ENCODE measurements at places on chromosomes 2 and 18.

- no peak for DNase-seq
Measured at GRCh38 chr2:168976034-168976654, 55.0 kb downstream of the ABCB11 start.

- DNase-seq: no peak
Measured at GRCh38 chr2:133418021-133418420, 150.2 kb downstream of the NCKAP5 start.

DNA sequence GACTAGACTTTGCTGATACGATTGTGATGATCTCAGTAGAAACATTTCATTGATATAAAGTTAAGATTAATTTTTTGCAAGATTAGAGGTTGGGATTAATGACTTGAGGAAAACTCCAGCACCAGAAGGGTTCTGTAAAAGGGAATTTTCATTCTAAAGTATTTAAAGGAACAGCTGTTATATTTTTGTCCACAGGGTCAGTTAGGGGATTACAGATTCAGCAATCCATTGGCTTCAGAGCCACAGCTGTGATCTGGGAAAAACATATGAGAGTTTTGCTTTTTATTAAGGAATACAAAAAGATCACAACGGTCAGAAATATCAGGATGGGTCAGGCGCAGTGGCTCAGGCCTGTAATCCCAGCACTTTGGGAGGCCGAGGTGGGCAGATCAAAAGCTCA lies 19.6 kb upstream of the REV1 start:
- no peak for DNase-seq

GRCh38 chr18:54444319-54444914 lies 86.7 kb downstream of the C18orf54 start:
- no peak for DNase-seq

DNA sequence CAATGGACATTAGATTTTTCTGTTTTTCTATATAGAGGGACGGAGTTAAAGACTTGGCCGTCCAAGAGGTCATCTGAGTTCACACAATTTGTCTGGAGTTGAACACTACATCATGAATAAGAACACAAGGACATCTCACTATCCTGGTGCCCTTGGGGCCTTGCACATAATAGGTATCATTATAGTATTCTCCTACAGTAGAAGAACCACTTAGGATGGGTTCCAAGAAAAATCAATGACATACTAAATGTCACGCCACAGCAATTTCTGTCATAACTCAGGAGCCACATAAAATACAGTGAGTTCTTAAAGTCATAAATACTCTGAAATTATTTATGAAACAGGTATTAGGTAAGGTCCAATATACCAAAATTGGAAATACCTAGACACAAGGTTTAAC lies 154.4 kb downstream of the NCKAP5 start:
- no peak for DNase-seq

- no peak for DNase-seq
Measured at GRCh38 chr2:148567716-148568115, 76.8 kb upstream of the EPC2 start.

- DNase-seq: no peak
Measured at GRCh38 chr2:120477831-120478481, 132.0 kb downstream of the INHBB start.

- DNase-seq: no peak
Measured at GRCh38 chr2:67258122-67258521, 139.0 kb upstream of the ETAA1 start.

DNA sequence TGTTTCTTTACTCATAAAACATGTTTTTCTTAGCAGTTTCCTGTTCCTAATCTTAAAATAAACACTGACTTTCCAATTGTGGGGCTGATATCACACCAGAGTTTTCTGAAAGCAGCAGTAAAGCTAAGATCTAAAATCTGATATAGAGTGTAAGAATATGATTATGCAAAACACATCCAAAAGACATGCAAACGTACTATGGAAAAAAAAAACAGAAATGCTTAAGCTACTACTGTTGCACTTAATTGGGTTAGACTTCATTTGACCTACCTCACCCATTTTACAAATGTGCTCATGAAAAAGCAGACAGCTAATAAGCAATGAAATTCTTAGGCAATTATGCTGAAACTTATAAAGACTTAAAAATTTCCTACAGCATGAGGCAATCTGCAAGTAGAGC lies 10.5 kb downstream of the CYTIP start:
- DNase-seq: no peak

- DNase-seq: no peak
Measured at GRCh38 chr2:109629867-109630266, 15.7 kb downstream of the SOWAHC start.

GRCh38 chr18:11002796-11003195 lies 146.6 kb downstream of the PIEZO2 start:
- no peak for DNase-seq

DNA sequence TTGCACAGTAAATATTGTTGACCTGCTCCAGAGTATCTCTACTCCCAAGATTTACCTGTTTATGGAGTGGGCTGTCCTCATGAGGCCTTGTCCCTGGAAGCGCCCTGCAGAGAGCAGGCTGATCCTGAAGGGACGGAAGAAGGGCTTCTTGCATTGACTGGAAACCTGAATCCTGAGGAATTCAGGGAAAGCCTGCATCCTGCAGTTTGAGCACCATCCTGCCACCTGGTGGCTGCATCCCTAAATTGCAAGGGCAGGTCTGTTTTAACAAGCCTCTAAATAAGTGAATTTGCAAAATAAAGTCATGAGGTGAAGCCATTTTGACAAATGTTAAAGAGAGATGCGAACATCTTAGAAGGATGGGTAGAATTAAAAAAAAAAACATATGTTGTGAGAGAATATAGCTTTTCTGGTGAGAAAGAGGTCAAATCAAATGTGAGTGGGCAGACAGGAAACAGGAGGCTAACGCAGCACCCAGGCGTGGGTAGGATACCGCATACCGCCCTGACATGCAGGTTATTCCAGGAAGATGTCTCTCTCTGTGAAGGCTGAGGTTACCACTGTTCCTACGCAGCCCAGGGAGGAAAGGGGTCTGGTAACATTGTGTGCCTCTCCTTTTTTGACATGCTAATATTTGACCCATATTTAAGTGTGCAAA lies 754.9 kb downstream of the RNF144A start:
- peak; percentile 32 for DNase-seq

DNA sequence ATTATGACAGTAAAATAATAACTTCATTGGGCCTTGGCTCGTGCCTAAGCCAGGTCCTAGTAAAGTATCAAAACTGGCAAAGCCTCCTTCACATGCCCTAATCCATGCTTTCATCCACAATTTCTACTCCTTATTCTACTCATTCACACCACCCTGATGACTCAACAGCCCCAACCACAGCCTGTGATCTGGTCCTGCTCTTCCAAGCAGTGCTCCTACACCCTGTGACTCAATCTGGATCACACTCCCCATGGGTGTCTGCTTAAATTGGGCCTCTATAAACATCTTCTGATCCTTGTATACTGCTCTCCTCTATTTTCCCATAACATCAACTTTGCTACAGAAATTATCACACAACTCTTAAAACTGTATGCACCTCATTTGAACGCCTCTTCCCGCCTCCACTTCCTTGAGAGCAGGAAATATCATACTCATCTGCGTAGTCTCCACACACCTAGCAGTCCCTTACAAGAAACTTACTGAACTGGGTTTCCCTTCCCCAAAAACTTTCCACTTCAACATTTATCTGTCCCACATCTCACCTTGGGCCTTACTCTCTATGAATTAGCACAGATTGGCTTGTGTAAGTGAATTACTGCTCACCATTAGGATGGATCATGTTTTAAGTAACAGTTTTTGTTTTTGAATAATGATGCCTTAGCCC lies 15.9 kb downstream of the GTF3C3 start:
- no peak for DNase-seq

- DNase-seq: no peak
Measured at GRCh38 chr2:176128982-176129796, at the start of gene HOXD8. HOXD8 (plus strand) TSS chr2:176129705; CDS start chr2:176130367, 662 bp downstream.

DNA sequence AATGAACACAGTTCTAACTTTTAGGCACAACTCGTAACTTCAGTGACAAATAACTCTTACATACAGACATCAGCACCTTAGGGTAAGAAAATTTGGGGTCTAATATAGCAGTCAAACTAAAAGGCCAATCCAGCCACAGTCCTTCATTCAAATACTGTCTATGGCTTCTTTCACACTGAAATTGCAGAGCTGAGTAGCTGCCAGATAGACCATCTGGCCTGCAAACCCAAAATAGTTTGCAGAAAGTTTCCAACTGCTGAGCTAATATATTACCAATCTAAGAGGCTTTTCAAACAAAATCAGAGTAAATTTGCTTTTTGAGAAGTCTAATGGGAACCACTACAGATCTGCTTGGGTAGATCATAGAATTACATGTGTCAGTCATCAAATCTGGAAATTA lies 183.4 kb downstream of the GALR1 start:
- no peak for DNase-seq

DNA sequence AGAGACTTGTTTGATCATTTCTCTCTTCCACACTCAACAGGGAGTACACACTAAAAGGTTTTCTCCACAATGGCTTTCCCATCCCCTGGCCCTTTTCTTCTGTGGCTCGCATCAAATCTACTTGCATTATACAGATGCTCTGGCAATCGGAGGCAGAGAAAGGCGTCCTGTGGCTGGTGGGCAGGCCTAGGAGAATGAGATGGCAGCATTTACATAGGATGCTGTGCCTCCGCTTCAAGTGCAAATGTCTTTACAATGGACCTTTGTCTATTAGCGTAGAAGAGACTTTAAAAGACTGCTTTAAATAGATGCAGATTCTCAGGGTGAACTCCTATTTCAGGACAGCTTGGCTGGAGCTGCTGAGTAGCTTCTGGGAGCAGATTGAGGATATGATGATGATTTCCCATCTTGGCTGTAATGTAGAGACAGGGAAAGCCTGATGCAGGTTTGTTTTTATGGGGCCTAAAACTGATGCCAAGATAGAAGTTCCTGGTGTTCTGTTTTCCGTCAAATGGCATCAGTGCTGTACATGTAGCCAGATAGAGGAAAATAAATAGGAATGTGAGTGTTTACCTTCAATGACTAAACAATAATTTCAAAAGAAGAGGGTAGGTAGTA lies 423.4 kb downstream of the RND3 start:
- no peak for DNase-seq

- no peak for DNase-seq
Measured at GRCh38 chr2:118627156-118627555, 220.3 kb downstream of the EN1 start.

DNA sequence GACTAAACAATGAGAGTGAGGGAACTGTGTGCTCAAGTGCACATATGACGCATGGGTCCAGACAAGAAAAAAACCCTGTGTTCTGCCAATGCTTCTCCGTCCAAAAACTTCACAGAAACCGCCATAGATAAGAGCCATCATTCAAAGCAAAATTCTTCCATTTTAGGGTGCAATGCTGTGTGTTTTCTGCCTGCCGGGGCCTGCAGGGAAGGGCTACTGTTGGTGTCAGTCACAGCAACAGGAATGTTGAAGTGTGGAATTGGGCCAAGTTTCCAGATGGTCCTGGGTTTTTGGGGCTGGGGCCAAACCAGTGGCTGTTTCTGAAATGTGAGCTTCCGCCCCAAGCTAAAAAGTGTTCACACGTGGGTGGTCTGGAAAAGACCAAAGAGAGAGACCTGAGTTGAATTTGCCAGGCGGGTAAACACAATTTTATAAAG lies 677 bp upstream of the MC2R start:
- no peak for DNase-seq

GRCh38 chr2:241112046-241112445 lies 10.0 kb upstream of the MTERF4 start:
- DNase-seq: no peak

DNA sequence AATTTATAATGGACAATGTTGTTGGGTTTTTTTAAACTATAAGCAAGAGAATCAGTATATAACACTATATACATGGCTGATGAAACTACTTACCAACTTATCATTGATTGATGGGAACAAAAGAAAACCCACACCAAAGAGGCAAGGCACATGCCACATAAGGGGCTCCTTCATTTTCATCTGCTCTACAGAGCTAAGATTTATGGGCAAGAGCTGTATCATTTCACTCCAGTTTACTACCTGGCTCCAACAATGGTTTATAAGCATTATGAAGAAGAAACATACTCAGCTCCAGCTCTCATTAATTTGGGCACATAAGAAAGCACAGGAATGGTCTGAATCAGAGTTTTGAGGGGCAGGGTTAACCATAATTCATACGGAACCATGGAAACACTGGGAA lies 283.3 kb downstream of the AGPS start:
- no peak for DNase-seq
